ENCODE measurements at places on chromosomes 4 and X.

DNA sequence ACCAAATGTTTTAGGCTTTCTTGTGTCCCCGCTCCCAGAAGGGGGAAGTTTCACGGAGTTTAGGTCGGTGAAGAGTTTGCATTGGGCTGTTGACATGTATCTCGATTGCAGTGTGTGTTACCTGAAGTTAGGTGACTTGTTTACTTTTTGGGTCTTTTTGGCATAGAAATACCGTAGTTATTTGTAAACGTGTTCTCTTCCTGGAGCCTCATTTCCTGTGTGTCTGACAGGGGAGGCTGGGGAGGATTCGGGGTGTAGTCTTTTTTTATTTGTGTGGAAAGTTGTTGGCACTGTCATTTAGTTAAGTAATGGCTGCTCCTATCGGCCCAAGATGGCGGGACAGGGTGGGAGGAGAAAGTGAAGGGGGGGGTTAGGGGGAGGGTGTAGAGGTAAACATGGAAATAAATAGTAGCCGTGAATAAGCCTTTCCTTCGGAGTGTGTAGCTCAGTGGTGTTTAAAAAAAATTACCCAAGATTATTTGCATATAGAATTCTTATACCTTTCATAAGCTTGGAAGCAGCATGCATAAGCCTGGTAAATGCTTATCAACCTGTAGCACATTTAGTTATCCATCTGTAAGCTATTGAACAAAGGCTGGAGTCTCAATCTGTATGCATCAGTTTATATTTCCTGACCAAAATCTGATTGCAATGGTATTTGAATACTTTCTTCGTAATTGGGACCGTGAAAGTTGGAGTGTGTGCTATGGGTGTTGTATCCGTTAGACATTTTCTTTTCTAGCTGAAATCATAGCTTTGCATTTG lies 1.6 kb downstream of the KDM6A start:
- DNase-seq, result peak; percentile 61

DNA sequence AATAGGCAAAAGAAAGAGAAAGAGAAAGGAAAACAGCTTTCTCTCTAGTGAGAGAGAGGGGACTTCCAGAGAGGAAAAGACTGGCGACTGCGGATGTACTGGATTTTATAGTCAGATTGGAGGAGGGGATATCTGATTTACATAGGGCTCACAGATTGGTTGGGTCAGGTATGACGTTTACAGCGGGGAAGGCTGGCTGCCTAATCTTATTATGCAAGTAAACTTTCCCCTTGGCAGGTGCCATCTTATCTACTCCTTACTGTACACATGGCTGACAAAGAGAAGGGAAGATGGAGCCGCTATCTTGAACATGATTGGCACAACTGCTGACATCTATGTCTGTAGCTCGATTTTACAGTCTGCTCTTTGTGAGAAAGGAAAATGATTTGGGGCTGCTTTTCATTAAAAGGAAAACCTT lies 25.4 kb downstream of the RBPJ start:
- no peak for DNase-seq

DNA sequence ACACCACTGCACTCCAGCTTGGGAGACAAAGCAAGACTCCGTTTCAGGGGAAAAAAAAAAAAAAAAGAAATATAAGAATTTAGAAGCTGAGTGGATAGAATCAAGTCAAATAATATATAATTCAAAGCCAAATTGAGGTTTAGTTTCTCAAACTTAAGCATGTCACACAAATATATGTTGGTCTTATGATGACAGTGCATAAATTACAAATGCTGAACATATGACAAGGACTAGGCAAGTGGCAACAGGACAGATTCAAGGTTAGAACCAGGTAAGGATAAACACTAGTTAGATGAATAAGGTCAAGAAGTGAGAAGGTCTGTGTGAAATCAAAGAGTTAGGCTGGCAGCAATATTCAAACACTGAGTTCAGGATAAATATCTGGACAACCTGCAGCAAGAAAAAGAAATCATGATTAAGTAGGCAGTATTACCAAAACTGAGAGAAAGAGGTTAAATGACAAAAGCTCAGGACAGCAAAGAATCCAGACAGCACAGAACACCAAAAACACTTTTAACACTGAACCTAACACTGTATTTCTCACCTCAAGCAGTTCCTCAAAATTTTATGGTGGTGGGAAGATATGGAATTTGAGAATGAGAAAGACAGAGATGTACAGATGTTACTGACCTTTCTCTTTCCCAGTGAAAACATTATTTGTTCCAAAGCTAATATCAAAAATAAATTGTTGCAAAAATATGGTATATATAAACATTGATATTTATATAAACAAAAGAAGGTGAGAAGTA lies 45.4 kb downstream of the ANKRD17 start:
- no peak for DNase-seq

DNA sequence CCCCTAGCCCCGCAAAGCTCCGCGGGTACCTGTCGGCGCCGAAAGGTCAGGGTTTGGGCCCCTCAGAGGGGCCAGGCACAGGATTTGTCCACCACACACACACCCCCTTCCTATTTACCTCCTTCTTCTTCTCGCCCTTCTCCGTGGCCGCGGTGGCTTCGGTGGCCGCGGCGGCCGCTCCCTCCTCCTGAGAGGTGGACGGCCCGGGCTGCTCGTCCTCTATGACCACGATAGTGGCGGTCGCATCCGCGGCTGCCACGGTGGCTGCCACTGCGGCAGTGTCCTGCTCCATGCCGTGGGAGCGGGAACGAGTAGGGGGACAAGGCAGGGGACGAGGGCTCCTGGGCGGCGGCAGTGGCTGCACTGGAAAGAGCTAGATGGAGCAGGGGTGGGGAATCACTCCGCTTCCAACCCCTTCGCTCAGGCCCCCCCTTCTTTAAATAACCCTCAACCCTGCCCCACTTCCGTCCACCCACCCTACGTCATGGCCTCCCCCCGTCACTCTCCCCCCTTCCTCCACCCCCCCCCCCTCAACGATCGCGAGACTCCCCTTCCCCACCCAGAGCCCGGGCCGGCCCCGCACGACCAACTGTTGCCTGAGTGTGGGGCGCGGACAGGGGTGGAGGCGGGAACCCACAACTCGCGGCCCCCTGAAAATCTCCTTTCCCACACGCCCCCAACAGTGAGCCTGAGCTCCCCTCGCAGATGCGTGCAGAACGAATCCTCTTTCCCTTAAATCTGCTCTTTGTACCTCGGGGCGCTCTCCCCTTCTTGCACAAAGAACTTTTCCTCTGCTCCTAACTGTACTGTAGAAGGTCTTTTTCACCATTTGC lies at the start of gene SMARCA1:
SMARCA1 (minus strand) TSS at position 412 of the 833 bp plus-strand sequence; CDS start at position 292, 120 bp downstream.
- DNase-seq, result peak; percentile 52

GRCh38 chr4:25925486-25926201 lies 11.6 kb downstream of the SMIM20 start:
- peak; percentile 37 for DNase-seq

- no peak for DNase-seq
Observed at GRCh38 chrX:39459952-39460351, 637.8 kb downstream of the BCOR start.

DNA sequence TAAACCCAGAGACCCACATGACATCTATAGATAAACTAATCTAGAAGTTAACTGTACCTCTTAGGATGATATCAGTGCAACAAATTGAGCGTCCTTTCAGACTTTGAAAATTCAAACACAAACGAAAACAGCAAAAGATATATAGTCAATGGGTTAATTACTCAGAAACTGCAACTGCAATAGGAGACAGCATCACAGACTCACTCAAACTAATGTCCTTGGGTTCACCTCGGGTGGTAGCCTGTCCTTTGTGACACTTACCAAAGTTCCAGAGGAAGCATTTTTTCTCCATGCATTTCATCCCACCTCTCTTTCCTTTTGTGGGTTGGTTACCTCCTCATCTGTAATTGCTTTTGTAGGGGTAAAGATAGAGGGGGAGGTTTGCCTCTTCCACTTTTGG lies 9.7 kb downstream of the GC start:
- no peak for DNase-seq

DNA sequence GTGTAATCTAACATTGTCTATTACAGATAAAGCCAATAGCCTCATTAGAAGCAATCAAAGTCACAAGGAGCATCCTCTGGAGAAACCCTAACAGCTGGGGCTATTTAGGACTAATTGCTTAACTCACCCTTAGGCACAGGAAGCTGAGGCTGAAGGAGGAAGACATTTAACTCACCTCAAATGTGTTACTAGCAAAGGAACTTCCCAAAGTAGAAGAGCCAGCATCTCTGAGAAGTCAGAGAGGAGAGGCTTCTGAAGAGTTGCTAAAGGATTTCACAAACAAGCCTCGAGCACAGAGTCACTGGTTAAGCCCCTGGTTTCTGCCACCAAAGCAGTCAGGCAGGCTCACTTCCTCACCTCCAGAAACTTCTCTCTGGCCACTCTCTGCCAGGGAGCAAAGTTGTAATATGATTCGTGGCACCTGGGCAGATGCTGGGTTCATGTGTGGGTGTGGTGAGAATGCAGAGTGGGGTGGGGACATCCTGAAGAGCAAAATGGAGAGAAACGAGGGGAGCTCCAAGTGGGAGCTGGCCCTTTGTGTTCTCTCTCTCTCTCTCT lies 201.3 kb downstream of the HS6ST2 start:
- no peak for DNase-seq

DNA sequence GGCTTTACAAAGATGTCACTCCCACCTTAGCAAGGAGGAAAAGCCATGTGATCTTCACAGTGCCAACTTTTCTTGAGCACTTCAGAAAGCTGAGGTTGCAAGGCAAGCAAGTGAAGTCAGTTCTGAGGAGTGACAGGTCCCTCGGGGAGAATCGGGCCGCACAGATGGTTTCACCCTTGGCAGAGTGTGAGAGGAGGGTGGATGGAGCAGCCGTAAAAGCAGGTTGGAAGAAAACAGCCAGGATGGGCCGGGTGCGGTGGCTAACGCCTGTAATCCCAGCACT lies 43.6 kb upstream of the TLR3 start:
- DNase-seq, result no peak

DNA sequence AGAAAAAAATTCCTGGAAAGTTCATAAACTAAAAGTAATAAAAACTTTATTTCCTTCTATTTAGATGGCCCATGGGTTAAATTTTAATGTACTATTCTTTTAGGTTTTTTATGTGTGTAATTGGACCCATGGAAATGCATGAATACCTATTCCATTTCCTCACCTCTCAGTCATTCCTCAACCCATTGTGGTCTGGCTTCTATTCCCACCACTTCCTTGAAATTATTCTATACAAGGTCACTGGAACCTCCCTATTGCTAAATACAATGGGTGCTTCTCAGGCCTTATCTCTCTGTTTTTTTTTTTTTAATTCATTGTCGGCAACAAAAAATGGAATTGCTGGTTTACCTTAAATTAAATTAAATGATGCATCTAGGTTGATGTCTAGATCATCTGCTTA lies 17.2 kb downstream of the SLC39A8 start:
- DNase-seq, result no peak

DNA sequence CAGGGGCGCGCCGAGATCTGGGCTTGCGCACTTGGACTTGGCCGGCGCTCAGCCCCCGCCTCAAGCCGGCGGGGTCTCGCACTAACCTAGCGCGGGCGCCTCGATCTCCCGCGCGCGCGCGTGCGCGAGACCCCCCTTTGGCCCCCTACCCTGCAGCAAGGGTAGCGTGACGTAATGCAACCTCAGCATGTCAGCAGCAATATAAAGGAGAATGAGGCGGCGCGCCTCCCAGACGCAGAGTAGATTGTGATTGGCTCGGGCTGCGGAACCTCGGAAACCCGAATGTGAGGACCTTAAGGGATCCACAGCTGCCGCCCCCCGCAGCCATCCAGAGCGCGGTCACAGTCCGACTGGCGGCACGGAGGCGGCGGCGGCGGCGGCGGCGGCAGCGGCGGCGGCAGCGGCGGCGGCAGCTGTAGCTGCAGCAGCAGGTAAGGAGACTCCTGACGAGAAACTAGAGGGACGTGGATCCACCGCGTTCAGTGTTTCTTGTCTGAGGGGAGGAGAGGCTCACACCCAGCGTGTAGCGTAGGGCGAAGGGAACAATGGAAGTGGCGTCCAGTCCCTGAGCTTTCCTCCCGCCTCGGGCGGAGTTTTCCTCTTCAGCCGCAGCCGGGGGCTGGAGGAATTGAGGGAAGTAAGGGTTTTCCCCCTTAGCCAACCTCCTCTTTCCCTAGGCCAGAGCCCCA lies at the start of the genes SATL1 and ZNF711:
SATL1 (minus strand) TSS at position 19 of the 689 bp plus-strand sequence. CDS start 134,811 bp downstream, outside the sequence.
ZNF711 (plus strand) TSS at position 231 of the 689 bp plus-strand sequence. CDS start 3,582 bp downstream, outside the sequence.
- no peak for DNase-seq

GRCh38 chr4:76740192-76740591 lies 157.8 kb downstream of the SOWAHB start:
- no peak for DNase-seq

- DNase-seq, result no peak
Observed at GRCh38 chr4:151376540-151376939, 32.4 kb upstream of the FHIP1A start.

- no peak for DNase-seq
Observed at GRCh38 chr4:70158576-70158975, 4.5 kb downstream of the PRR27 start.

- DNase-seq, result no peak
Observed at GRCh38 chr4:1797861-1798579, 4.9 kb downstream of the FGFR3 start.

DNA sequence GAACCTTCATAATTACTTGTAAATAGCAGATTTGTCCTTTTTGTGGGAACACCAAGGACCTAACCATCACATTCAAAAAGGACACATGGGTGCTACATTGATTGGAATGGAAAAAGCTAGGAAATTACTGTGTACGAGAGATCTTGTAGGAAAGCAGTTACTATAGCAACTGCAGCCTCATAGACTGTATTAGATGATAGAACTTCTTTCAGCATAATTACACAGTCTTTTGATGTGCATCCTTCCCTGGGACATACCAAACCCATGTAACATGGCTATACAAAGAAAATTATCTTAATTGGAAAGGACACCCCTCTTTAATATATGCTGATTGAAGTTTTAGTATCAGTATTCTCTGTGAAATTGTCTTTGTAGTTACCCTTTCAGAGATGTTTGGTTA lies 130.7 kb upstream of the CTSO start:
- DNase-seq, result no peak

DNA sequence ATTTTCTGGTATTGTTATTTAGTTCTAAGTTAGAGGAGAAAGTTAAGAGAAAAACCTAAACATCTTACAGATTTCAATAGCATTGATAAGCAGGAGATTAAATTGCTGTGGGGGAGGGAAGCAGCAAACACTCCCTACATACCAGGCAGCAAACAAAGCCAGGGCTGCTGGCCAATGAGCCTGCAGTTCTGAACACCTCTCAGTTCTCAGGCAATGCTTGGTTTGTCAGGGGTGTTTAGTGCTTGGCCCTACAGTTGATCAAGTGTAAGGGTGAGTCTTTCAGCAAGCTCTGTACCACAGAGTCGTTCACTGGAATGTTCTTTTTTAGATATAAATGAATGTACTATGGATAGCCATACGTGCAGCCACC lies 38.6 kb downstream of the EGFL6 start:
- DNase-seq, result no peak

Data from ELR (cell line).